ENCODE measurements at places on chromosomes 7 and 10.

- no peak for DNase-seq
Measured at GRCh38 chr10:34156781-34157425, 658.2 kb downstream of the PARD3 start.

DNA sequence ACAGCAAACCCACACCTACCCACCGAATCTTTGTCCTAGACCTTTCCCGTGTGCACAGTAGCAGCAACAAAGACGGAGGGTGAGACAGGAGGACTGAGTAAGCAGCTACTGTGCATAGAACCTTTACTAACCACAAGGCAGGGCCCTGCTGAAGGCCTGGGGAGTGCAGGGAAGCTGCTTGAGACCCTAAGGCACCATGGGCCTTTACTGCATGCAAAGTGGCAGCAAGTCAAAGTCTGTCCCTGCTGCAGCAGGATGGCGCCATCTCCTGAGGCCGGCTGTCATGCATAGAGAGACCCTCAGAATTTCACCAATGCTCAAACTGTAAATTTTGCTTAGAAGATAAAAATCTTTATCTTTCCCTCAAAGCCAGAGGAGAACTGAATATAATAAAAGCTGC is 610.5 kb downstream of the ACTR3B start:
- no peak for DNase-seq

GRCh38 chr10:128050936-128051335 is 75.3 kb downstream of the MKI67 start:
- DNase-seq: no peak

- DNase-seq: no peak
Measured at GRCh38 chr7:138299066-138299465, 161.0 kb upstream of the TRIM24 start.

DNA sequence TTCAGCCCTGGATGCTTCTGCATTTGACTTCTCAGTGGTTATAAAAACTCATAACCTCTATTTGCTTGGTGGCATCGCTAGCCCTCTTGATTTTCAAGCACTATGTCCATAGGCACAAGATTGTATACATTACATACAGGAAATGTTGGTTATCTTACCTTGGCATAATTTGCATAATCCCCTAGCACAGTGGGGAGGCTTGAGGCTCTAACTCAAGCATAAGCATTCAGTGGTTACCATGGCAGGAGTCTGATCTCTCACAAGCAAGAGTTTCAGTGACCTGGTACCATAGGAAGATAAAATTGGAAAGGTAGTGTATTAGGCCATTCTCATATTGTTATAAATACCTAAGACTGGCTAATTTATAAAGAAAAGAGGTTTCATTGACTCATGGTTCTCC is 121.8 kb downstream of the PLXDC2 start:
- no peak for DNase-seq

DNA sequence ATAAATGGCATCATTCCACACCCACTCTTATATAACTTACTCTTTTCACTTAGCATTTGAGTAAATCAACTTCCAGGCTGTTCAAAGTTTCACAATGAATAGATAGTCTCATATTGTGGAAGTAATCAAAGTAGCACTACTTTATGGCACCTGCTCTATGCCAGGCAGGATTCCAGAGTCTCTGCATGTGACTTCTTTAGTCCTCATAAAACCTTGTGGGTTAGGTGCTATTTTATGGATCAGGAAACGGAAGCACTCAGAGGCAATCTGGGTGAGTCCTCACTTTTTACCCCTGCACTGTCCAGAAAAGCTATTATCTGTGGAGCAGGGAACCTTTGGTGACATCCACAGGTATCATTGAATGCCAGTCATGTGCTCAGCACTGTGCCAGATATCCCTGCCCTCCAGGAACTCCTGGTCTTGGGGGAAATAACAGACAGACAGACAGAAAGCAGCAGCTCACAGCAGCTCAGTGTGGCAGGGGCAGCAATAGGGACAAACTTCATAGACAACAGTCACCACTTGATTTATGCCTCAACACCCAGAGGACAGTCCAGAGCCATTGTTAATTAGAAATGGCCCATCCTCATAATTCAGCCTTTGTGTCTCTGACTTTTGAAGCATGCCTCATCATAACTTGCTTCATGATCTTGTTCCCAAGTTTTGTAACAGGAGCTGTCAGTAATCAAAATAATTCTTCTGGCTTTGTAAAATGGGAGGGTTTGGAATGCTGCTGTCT is 160.6 kb downstream of the SEC23IP start:
- no peak for DNase-seq

- no peak for DNase-seq
Measured at GRCh38 chr7:134720091-134720935, 59.1 kb upstream of the CALD1 start.

GRCh38 chr7:102432442-102433218 is 745 bp upstream of the ORAI2 start:
- no peak for DNase-seq

DNA sequence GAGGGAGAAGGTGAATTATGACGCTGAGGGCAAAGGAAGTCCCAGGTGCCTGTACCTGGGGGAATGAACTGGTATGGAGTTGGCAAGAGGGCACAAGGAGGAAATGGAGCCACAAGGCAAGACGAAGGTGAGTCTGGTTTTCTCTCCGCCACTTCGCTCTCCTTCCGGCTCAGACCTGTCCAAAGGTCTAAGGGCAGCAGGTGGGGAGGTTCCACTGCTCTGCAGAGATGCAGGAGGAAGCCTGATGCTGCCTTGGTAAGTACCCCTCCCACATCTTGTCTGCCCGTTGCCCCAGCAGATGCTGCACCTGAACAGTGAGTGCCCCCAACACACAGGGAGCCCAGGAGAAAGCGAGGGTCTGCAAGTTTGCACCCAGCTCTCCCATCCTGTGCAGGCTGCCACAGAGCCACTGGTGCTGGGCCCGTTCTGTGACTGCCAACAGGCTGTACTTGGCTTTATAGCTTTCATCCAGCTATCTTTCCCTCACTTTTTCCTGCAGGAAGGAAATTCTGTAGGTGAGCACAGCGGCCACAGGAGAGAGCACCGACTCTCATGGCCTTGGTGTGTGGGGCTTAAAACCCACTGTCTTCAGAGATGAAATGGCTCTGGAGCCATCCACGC is 235.2 kb downstream of the COBL start:
- no peak for DNase-seq

- DNase-seq: no peak
Measured at GRCh38 chr10:132606536-132607316, 69.1 kb downstream of the INPP5A start.

- no peak for DNase-seq
Measured at GRCh38 chr10:28925121-28925663, 247.9 kb downstream of the BAMBI start.

- no peak for DNase-seq
Measured at GRCh38 chr10:133293810-133294119, 14.9 kb downstream of the TUBGCP2 start.

DNA sequence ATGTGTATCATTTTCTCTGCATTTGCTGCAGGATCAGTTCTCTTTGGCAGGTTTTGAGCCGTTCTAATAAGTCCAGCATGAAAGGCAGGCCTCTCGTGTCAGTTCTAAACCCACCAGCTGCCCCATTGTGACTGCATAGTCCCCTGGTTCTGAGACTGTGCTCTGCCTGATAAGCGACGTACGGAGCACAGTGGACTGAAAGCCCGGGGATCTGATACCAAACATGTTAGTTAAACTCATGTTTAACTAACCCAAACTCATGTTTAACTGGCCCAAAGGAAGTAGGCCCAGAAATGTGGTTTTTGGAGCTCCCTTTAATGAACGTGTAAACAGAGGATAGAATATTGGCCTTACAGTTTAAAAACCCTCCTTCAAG is 98.0 kb upstream of the PDCD4 start:
- no peak for DNase-seq

GRCh38 chr10:31087851-31088250 is 56.2 kb upstream of the ZNF438 start:
- DNase-seq: no peak

DNA sequence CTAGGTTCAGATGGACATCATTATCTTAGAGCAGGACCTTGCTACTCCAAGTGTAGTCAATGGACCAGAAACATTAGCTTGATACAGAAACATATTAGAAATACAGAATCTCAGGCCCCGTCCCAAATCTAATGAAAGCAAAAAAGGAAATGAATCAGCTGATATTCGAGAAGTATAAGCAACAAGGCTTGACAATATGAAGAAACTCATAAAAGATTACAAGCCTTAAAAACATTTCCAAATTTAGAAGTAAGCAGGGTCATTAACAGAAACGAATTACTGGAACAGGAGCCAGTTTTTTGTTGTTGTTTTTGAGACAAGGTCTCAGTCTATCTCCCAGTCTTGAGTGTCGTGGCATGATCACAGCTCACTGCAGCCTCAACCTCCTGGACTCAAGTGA is 40.5 kb upstream of the GSAP start:
- DNase-seq: no peak

GRCh38 chr7:35734001-35734483 is 39.1 kb upstream of the HERPUD2 start:
- no peak for DNase-seq

GRCh38 chr10:33071857-33072256 is 113.8 kb upstream of the ITGB1 start:
- DNase-seq: no peak

GRCh38 chr10:113689574-113689973 is 9.9 kb downstream of the CASP7 start:
- no peak for DNase-seq

DNA sequence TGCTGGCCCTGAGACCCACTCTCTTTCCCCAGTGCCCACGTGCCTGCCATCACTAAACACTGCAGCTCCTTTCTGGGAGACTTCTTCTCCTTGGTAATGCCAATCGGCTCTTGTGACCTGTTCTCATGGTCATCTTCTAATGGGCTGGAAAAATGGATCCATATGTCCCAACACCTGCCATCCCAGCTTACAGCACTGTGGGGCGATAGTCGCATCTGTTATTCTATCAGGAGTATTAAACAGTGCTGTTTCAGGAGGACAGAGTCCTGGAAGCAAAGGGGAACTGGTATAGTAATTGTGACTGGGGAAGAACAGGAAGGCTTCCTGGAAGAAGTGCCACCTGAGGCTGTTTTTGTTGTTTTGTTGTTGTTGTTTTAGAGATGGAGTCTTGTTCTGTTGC is 411.2 kb downstream of the GLRX3 start:
- no peak for DNase-seq

- DNase-seq: no peak
Measured at GRCh38 chr7:99459087-99459486, 6.9 kb downstream of the ATP5MF start.

- no peak for DNase-seq
Measured at GRCh38 chr7:26718063-26718462, 146.3 kb downstream of the SKAP2 start.

- no peak for DNase-seq
Measured at GRCh38 chr10:25786161-25786560, 147.9 kb upstream of the MYO3A start.

DNA sequence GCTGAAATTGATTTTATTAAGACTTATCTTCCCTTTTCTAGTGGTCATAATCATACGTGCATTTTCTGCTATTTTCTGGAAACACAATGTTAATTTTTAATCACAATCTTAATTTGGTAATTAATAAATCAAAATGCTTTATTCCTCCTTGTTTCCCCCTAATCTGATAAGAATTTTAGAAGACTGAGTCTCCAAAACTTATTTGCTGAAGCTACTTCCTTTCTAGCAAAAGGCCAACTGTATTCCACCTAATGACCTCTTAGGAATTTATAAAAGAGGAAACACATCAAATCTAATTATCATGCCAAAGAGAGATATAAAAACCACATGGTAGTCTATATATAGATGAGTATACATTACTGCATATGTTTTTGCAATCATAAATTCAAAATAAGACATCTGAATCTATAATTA is 140.6 kb downstream of the GNAI1 start:
- no peak for DNase-seq

DNA sequence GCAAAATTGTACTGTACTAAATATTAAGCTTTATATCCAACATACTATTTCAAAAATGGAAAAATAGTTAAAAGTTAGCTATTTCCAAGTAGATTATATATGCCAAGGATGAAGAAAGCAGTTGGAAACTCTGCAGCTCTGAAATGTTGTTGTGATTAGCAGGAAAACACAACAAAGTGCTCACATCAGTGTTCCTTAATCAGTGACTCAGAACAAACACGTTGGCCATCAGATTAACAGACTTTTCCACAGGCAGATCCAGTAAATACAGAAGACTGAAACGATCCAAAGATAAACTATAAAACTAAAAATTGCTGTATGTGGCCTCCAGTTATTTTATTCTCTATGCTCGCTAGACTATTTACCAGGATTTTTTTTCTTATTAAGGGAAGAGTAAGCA is 99.6 kb upstream of the SEMA3D start:
- no peak for DNase-seq

GRCh38 chr7:6276911-6277408 is 4.5 kb upstream of the CYTH3 start:
- no peak for DNase-seq

- DNase-seq: no peak
Measured at GRCh38 chr7:31741852-31742251, 54.8 kb downstream of the PPP1R17 start.

DNA sequence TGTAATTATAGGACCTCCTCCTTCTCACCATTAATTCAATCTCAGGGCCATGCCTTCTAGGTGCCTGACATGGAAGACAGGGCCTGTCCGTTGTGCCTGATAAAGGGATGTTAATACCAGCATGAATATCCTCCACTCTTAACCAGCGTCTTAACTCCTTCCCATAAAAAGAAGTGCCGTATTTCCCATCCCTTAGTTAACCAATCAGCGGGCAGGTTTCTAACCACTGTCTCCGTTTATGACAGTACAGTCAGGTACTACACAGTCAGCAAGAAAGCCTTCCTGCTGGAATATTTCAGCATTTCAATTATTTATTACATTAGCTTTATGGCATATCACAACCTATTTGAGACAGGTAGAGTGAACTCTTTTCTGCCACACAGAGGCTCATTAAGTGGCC is 308.6 kb upstream of the FZD8 start:
- DNase-seq: no peak

DNA sequence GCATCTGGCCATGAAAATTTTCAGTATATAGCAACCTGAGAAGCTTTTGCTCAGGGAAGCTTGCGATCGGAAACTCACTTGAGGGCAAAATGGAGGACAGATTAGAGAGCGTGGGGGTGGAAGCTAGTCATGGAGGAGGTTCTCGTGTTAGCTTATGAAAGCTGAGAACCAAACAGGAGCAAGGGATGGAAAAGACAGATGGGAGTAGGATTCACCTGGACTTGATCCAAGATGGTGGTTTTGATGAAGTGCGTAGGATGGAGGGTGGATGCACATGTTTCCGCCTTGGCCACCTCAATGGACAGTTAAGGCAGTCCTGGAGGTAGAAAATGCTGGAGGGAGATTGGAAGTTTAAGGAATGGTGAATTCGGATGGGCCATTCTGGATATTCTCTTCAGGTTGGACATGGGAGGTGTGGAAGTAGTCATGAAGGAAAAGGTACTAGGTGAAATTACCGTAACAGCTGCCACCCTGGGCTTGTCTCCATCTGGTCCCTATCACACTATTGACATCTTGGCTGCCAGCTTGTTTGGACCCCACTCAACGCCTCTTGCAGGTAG is 6.3 kb upstream of the C10orf95 start:
- no peak for DNase-seq

DNA sequence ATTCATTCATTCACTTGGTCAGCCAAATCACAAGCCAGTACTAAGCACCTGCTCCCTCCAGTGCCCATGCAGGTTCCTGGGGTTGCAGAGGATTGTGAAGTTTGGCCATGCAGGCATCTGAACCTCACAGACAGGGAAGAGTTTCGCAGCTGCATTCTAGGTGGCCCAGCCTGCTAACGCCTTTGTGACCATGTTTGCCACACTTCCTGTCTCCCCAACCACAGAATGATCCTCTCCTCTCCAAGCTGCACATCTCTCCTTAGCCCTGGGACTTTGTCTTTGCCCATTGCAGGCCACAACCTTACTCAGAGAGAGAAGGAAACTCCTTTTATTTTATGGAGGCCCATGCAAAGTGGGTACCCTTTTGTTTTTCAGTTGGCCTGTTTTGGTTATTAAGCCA is 31.8 kb downstream of the EPDR1 start:
- no peak for DNase-seq

All from AG04449 (cell line).